ENCODE measurements at places on chromosomes 4 and X.

- no peak for DNase-seq
Observed at GRCh38 chrX:3950373-3950772, 236.9 kb upstream of the PRKX start.

DNA sequence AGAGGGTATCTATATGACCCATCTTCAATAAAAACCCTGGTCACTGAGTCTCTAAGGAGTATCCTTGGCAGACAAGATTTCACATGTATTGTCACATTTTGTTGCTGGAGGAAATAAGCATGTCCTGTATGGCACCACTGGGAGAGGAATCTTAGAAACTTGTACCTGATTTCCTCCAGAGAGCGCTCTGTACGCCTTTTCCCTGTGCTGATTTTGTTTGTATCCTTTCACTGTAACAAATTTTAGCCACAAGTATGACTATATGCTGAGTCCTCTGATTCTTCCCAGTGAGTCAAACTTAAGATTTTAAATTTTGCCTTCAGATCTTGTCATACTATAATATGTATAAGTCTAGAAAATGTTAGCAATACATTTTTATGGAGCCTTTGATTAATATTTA is 102.8 kb downstream of the ITIH6 start:
- DNase-seq: no peak

- no peak for DNase-seq
Observed at GRCh38 chr4:86367577-86367976, 7.7 kb upstream of the MAPK10 start.

GRCh38 chrX:40953369-40953768 is 131.9 kb upstream of the USP9X start:
- DNase-seq: no peak

DNA sequence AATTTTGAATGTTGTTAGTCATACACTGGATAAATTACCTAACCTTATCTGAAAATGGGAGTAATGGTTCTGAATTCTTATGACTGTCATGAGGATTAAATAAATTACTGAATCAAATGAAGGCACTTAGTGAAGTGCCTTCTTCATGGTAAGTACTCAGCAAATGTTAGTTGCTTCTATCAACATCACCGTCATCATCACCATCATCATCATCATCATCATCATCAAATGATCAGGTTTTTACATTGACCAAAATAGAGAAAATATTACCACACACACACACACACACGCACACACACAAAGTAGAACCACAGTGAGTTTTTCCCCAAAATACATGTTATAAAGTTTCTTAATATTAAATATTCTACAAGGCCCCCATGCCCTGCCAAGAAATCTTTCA is 368.3 kb upstream of the FGF13 start:
- no peak for DNase-seq

DNA sequence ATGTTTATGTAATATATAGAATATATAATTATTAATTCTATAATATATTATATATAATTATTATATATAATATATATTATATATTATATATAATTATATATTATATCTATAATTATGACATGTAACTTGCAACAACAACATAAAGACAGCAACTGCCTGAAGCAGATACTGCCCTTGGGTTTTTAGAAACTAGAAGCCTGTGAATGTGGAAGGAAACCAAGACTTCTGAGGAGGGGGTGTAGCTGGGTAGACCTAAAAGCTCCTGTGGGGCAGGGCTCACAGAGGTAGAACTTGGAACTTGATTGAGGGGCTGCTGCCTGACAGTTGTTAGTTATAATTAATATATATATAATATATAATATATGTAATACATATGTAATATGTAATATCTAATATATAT is 167.2 kb upstream of the SLIT2 start:
- no peak for DNase-seq

DNA sequence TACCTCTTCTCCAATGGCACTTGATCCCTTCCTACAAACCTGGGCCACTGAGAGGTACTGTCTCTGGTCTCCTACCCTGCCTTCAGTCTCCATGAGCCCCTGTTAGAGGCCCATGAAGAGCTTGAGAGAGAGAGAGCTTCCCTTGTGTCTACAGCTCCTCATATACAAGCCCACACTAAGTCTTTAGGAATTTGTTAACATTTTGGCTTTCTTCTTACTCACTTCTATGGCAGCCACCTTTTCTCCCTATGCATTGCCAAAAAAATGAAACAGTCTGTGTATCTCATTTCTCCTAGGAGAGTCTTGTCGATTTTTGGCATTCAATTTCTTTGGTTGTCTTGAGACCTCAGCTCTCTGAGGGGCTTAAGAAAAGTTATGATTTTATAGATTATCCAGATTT is 90.9 kb upstream of the LNX1 start:
- no peak for DNase-seq

DNA sequence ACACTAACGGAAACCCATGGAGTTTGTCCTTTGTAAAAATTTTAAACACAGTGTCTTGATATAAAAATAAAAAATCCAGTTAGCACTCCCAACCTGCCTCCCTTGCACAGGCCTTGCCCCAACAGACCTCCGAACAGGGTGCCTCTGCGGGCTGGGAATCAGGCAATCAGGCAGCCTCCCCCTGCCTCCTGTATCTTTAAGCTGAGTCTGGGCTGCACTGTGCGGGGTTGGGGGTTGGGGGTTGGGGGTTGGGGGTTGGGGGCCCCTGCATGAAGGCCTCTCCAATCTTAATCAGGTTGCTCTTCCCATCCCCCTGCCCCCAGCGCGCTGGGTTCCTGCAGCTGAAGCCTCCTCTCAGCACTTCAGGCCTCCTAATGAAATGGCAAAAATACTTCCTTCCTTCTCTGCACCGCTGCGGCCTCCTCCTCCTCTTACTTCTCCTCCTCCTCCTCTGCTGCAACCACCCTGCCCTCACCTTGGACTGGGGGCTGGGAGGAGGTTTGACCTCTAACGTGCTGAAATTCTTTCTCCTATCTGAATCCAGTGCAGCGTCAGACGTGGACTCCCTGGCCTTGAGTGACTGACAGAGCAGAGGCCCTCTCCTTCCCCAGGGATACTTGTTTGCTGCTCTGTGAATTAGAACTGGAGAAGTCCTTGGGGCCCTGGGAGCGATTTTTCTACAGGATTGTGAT is 26.6 kb downstream of the NLGN3 start:
- no peak for DNase-seq

GRCh38 chr4:2043396-2044118 is 15.6 kb upstream of the NAT8L start:
- DNase-seq: no peak

GRCh38 chr4:159366966-159367780 is 264.3 kb downstream of the RAPGEF2 start:
- no peak for DNase-seq

DNA sequence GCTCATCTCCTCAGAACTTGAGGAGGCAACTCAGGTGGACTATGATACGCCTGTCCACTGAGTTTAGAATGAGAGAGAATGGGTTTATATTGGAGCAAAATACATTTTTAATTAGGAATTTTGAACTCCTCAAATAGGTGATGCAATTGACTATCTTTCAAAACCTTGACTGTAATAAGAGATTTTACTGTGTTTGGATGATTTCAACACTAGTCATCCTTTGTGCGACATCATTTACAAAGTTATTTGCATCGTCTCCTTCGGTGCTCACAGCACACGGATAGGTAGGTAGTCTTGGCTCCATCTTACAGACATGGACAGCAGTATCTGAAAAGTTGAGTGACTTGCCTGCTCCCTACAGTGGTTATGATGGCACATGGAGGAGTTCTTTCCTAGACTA is 67.0 kb downstream of the AASDH start:
- DNase-seq: no peak

DNA sequence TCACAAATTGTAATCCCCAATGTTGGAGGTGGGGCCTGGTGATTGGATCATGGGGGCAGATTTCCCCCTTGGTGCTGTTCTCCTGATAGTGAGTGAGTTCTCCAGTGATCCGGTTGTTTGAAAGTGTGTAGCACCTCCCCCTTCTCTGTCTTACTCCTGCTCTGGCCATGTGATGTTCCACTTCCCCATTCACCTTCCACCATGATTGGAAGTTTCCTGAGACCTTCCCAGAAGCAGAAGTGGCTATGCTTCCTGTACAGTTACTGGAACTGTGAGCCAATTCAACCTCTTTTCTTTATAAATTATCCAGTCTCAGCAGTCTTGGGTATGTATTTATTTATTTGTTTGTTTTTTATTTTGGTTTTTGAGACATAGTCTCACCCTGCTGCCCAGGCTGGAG is 143.2 kb downstream of the CPE start:
- DNase-seq: no peak

DNA sequence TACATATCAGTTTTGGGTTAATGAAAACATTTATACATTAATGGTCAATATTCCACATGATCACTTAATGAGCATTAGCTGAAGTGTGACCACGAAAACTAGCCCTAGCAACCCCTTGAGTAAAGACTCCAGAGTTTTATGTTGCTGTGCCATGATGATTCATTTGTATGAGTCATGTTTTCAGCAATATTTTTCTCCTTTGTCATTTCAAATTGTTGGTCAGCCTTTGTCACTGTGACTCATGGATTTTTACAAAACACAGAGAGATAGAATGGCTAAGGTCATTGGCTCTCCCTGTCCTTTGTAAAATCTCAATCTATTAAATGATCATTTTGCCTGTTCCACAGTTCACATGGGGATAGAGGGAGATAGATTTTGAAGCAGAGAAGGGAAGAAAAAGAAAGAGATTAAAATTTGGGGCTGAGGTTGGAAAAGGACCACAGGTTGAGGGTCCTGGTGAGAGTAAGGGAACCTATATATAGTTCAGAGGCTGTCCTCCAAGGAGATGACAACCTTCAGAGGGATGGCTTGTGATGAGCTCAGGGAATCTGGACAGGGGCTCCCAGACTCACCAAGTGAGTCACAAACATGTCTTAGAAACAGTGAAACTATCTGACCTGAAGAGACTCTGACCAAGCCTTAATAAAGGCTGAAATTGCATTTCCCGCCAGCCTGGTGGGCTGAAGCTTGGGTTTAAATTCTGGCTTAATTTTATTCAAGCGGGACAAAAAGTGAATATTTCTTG is 25.6 kb downstream of the NR0B1 start:
- no peak for DNase-seq

DNA sequence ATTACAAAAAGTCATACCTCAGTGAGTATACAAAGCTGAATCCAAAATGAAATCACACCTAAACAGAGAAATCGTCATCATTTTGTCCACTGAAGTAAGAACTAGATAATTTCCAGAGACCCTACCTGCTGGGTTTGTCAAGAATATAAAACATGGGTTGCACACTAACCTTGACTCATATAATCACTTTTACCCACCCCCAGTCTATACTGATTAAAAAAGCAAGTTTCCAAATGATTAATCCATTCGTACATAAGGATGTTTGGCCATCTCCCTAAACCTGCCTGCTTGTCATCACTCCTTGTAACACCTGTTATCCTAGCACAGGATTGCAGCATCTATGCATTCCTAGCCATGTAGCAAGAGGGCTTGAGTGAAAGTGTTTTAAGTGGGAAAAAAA is 4.7 kb downstream of the RAP2C start:
- no peak for DNase-seq

- DNase-seq: no peak
Observed at GRCh38 chrX:87626996-87627395, 109.4 kb downstream of the KLHL4 start.

GRCh38 chrX:154516656-154517100 is 646 bp upstream of the FAM3A start:
- no peak for DNase-seq

DNA sequence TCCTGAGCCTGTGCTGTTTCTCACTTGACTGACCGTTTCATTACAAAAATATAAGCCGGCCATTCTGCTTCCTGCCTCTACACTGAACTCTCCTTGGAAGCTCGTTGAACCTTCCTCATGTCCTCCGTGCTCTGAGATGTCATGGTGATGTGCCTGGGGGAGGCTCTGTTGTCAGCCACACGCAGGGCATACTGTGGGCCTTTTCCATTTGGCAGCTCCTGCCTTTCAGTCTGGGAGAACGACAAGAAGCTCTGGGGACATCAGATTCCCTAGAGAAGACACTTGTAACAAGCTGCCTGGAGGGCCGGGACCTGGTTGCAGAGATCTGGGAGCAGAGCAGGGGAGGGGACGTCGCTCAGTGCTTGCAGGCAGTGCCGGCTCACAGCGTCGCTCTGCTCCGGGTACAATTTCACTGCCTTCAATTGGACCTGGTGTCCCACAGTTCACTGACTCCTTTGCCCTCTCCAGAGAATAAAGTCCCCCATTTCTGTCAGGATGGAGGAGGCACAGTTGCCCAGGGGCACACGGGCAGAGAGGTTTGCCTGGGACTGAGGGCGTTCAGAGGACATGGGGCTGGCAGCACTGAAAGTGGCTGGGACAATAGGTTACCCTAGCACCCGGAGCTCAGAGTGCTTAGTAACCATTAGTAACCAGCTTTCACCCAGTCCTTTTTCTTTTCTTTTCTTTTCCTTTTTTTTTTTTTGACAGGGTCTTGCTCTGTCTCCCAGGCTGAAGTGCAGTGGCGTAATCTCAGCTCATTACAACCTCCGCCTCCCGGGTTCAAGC is 19.1 kb upstream of the MECP2 start:
- no peak for DNase-seq

- DNase-seq: no peak
Observed at GRCh38 chr4:24369507-24370029, 214.8 kb downstream of the DHX15 start.

- no peak for DNase-seq
Observed at GRCh38 chrX:101708163-101708562, 48.5 kb upstream of the ARMCX2 start.

DNA sequence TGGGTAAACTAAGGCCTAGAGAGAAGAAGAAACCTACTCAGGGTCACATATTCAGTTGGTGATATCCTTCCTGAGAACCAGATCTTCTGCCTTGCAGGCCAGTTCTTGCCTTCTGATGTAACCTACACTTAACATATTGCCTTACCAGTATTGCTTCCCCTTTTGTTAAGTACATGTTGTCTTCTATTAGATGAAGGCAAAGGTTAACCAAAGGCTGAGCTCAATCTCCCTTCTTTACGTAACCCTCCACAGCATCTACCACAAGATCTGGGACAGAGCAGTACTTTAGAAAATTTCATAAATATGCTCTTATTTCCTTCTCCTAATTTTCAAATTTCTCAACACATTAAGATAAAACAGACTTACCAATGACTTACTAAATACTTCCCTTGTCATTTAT is 474.4 kb downstream of the SH2D1A start:
- no peak for DNase-seq

- DNase-seq: no peak
Observed at GRCh38 chr4:169014586-169014985, 4.5 kb upstream of the CBR4 start.

DNA sequence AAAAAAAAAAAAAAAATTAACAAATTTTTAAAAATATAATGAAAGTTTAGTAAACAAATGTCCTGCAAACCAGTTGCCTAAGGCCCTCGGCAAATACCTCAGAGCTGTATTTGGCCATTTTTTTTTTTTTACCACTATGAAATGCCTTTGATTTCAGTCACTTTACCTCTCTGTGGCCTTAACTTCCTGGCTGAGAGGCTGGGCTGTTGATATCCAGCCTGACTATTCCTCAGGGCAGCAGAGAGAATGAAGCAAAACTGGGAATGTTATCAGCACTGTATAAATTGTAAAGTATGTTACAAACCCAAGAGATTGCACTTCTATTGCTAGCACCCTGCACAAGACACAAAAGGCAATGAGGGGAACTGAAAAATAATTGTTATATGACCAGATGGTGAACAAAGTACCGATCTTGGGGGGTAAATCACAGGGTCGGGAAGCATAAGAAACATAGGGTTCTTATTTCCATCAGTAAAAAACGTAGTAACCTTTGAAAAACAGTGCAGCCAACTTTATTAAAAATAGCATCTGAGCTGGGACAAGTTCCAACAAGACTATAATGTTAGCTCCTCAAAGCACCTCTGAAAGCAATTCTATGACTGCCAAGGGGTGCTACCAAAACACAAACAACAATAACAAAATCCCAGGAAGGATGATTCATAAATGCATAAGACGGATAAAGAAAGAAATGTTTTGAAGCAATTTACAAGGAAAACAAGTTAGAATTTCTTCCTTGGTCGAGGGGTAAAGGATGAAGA is 18.1 kb downstream of the USP46 start:
- no peak for DNase-seq

Measured in NCI-H1694 (cell line).